ENCODE measurements at places on chromosomes 7 and 10.
A peak's percentile ranks its signal among the peaks of the same experiment; 100 is the strongest.

DNA sequence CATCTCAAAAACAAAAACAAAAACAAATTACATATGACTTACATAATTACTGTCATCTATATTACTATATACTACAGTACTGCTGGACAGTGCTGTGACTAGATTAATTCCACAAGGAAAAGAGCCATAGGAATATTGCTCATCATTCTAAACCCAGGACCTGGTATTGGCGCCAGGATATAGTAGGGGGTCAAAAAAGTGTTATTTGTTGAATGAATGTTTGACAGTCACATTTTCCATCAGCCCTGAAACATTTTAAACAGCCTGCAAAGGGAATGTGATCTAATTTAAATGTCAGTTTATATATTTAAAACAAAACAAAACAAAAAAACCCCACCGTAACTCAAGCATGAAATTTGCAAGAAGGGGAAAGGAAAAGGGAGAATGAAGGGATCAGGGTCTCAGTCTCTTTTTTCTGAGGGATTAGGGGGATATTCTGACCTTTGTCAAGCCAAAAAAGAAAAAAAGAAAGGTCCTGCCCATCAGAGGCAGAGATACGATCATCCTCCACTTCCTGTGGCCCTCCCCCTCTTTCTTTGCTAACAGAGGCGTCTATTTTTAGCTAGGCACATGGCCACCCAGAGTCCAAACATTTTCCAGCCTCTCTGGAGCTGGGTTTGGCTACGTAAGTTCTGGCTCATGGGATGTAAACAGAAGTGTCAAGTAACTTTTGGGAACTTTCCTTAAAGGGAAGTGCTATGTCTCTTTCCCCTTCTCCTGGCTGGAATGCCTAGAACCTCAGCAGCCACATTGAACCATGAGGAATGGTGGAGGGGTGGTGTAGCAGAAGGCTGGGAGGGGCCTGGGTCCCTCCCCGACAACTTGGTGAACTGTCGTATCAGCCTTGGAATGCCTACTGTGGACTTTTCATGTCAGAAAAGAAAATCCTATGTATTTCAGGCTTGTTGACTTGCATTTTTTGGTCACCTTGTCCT lies 44.6 kb upstream of the DLG5 start:
- DNase-seq, result no peak

DNA sequence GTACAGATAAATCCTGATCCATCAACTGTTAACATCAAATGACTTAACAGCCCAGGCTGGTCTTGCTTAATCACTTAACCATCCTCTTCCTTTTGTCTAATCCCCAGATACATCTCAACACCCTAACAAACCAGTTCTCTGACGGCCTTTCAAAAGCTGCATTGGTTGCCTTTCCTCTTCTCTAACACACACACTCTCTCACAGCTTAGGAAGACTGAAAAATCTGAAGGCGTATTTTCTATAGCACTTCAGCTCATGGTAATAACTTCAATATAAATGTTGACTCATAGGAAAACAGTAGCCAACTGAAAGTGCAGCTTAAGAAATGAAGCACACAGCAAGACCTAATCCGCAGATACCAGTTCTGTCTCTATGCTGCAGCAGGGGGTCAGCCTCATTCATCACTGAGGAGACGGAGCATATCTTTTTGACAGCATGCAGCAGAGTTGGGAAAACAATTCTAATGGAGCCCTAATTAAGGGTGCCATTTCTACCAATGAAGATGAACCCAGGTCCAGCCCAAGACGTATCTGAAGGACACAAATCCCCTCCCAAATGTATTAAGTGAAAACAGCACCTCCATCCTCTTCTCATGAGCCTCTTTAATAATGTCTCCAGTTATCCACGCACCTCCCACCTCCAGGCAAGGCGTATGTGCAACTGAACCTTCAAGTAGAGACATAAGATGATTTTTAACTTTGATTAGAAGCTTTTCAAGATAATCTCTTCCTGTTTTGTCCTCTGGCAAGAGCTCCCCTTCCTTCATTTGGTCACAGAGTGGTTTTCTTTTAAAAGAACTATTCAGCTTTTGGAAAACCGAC lies 211.7 kb upstream of the NFE2L3 start:
- DNase-seq, result no peak

- no peak for DNase-seq
These were observed 25.9 kb upstream of the SMARCD3 start for GRCh38 chr7:151274396-151274795.

DNA sequence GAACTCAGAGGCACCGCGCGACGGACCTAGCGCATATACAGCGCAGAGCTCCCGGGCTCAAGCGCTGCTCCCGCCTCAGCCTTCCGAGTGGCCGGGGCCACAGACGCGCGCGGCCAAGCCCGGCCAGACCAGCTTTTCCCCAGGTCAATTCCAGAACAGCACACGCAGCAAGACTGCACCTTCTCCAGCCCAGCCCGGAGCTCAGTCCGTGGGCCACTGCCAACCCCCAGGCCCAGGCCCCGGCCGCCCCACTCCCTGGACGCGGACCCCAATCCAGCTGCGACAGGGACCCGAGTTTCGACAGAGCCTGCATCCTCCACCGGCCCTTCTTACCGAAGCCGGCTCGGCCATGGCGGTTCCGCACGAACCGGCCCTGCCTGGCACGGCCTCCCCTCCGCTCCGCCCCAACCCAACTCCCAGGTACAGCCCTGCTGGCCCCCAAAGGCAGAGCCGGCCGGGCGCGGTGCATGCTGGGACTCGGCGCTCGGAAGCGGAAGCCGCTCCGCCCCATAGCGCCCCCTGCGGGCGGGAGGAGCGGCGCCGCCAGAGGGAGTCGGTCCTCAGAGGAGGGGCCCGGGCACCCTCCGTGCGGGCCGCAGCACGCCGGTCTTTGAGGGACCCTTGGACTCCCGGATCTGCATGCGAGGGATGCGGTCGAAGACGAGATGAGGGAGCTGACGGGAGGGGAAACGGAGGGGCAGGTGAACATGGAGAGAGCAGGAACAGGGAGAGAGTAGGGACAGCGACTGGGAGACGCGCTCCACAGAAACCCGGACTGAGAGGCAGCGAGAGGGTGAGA lies at the start of gene ZNF425:
TSS of gene ZNF425 (minus strand) at position 462 of the 799 bp plus-strand sequence. CDS start at position 351, 111 bp downstream.
- peak; percentile 87 for DNase-seq

GRCh38 chr10:112919721-112920120 lies 30.3 kb upstream of the TCF7L2 start:
- no peak for DNase-seq

DNA sequence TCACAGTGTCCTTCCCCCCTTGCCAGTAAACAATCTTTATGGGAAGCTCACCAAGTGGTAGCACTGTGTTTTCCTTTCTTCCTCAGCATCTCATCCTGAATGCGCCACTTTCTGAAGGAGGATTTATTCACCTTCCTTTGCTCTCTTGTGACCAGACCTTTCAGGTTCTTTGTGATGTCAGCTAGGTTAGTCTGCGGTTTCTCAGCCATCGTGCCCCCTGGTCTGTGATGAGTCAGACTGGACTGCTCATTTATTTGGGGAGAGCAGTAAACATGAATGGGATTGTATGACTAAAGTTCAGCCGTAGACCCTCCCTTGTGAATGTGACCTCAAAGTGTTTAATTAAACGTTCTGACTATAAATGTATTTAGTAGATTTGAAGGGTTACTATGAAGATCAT lies 235.1 kb upstream of the CELF2 start:
- no peak for DNase-seq

- no peak for DNase-seq
These were observed 2.2 kb downstream of the CFAP46 start for GRCh38 chr10:132939957-132940790.

- DNase-seq, result no peak
These were observed 122.5 kb downstream of the CCNY start for GRCh38 chr10:35458500-35459448.

DNA sequence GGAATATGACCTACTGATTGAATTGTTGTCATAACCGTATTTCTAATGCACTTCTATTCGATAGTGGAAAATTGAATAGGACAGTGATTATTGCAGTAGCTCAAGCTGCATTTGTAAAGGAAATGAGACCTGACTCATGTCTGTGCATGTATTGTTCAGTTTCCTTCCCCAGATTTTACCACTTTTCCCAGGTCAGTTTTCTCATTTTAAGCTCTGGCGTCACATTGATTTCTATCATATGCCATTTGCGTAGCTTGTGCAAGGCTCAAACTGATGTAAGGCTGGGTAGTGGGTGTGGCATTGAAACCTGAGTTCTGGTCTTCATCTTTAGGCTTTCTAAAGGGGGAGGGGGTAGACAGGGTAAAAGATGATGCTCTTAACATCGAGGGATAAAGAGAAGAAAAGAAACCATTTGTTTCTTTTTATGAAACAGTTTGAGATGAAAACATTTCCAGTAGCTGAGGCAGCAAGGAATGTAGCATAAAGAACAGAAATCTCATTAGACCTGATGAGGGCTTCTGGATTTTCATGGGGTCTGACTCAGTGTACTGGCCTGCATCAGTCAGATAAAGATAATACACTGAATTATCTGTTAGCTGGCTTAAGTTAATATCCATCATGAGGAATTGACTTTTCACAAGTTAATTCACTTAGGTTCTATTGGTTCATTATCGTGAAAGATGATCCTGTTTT lies 182.3 kb upstream of the CDCA7L start:
- DNase-seq, result no peak

GRCh38 chr7:120502132-120502531 lies 229.2 kb downstream of the KCND2 start:
- DNase-seq, result no peak

- no peak for DNase-seq
These were observed 12.0 kb downstream of the GET4 start for GRCh38 chr7:888081-889024.

GRCh38 chr7:129457101-129457500 lies 22.9 kb downstream of the STRIP2 start:
- no peak for DNase-seq

DNA sequence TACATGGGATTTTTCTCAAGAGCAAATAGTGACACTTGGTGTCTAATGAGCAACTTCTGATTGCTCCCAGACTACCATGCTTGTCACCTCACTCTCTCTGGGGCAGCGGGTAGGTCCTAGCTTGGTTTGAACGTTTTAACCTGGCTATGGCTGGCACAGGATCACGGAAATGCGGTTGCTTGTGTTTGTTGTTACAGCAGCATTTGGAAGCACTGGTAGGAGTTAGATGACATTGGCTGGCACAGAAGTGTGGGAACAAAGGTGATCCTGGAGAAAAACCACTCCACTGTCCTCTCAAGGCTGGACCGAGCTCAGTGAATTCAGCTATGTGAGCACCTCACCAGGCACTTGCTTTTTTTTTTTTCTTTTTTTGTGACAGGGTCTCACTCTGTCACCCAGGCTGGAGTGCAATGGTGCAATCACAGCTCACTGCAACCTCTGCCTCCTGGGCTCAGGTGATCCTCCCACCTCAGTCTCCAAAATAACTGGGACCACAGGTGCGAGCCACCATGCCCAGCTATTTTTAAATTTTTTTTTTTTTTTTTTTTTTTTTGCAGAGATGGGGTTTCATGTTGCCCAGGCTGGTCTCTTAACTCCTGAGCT lies 3.5 kb upstream of the PFKFB3 start:
- DNase-seq, result no peak

- no peak for DNase-seq
These were observed 58.6 kb downstream of the PLXDC2 start for GRCh38 chr10:19874791-19875190.

DNA sequence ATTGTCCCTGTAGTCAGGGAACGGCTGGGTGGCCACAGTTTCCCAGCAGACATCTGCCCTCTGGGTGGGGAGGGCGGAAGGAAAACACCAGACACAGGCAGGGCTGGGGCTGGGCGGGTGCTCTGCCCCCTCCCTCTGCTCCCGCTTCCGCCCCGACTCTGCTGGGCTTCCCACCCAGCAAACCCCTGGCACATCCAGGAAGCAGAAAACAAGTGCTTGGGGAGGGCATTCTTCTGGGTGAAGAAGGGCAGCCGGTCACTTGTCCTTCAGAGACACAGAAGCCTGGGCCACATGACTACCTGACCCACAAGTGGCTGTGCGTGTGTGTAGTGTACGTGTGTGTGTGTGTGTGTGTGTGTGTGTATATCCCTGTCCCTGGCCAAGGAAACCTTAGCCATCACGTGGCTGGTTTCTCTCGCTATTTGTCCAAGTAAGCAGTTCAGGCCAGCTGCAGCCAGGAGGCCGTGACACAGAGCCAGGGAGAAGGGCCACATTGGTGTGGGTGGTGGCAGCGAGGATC lies 77.9 kb downstream of the ZMIZ1 start:
- peak; percentile 80 for DNase-seq

GRCh38 chr10:94217411-94217810 lies 145.3 kb downstream of the NOC3L start:
- no peak for DNase-seq

DNA sequence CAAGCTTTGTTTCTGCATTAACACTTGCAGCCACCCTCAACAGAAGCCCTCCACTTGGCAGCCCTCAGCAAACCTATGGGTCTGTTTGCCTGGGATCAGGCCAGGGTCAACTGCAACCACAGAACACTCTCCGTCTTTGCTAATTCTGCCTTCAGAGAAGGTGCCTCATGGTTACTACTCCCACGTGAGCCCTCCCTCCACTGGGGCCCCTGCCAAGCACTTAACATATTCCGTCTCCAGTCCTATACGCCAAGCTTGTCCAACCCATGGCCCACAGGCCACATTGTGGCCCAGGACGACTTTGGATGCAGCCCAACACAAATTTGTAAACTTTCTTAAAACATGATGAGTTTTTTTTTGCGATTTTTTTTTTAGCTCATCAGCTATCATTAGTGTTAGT lies 54.7 kb downstream of the HSPA12A start:
- DNase-seq, result no peak

DNA sequence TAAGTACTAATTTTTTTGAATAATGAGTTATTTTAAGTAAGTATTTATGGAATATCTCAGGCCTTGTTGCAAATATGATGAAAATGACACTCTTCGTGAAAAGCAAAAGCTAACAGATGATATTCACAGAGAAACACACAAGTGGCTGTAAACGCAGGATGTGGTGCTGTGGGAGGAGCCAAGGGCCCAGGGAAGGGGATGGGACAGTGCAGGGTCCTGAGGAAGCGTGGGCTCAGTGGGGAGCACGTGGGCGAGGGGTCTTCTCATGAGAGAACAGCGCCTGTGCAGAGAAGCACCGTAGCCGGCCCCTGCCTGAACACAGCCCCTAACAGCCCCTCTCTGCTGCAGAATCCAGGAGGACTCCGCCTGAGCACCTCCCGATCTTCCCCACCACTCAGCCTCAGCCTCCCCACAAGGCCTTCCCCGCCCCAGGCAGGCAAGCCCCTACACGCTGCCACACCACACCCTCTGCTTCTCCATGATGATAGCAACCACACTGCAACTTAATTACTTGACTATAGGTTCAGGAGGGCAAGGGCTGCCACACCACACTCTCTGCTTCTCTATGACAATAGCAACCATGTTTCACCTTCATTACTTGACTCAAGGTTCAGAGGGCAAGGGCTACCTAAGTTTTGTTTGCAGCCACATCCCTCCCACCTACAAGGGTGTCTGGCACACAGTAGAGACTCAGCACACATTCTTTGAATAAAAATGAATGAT lies 152.6 kb upstream of the RNF32 start:
- DNase-seq, result no peak

DNA sequence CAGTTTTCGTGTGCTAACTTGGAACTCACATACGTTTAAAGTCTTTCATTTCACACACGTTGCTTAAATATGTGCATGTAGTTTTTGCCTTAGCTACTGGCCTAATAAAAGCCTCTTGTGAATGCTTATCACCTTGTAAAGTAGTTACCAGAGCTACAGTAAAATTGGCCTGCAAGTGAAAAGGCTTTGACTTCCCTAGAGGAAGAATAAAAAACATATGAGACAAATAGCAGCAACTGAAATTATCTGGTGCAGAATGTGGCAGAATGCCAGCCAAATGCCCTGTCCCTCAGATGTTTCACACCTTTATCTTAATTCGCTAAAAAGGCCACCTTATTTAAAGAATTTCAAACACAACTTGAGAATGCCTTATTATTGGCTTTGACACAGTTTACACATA lies 28.1 kb upstream of the RPA3 start:
- no peak for DNase-seq

GRCh38 chr7:95027234-95027872 lies 120.0 kb downstream of the PPP1R9A start:
- no peak for DNase-seq

All from C1 segment of cervical spinal cord (tissue), 14 donors.